ENCODE measurements at places on chromosomes 7 and 10. TPM values are rescaled to one million over a fixed set of nuclear protein-coding genes. Genes with fewer than 3 reads are reported as not detected.

The FAM25C gene
- polyA plus RNA-seq = not detected

The ITPRID1 gene
- polyA plus RNA-seq = not detected

The PHKG1 gene
- 0.95 TPM for polyA plus RNA-seq

The ADAM22 gene
- polyA plus RNA-seq = 2.3 TPM

The ADGRA1 gene
- polyA plus RNA-seq = not detected

The SPRN gene
- polyA plus RNA-seq = 0.43 TPM

The PIK3AP1 gene
- 37.0 TPM for polyA plus RNA-seq

The KCP gene
- polyA plus RNA-seq = not detected

The TMEM225B gene
- 1.5 TPM for polyA plus RNA-seq

The ARHGEF5 gene
- polyA plus RNA-seq = 3.0 TPM

The MMS19 gene
- polyA plus RNA-seq = 27.5 TPM

The CUX1 gene
- 26.4 TPM for polyA plus RNA-seq

The PTF1A gene
- not detected for polyA plus RNA-seq

The HMX2 gene
- polyA plus RNA-seq = not detected

The FRAT2 gene
- 18.7 TPM for polyA plus RNA-seq

The MMRN2 gene
- polyA plus RNA-seq = not detected

The ZNRF2 gene
- polyA plus RNA-seq = 4.2 TPM

The ASZ1 gene
- polyA plus RNA-seq = not detected

- no peak for DNase-seq
Observed at GRCh38 chr10:62503872-62504271, 129.7 kb downstream of the ZNF365 start.

- DNase-seq = no peak
Observed at GRCh38 chr10:79293841-79294581, 53.3 kb upstream of the PPIF start.

DNA sequence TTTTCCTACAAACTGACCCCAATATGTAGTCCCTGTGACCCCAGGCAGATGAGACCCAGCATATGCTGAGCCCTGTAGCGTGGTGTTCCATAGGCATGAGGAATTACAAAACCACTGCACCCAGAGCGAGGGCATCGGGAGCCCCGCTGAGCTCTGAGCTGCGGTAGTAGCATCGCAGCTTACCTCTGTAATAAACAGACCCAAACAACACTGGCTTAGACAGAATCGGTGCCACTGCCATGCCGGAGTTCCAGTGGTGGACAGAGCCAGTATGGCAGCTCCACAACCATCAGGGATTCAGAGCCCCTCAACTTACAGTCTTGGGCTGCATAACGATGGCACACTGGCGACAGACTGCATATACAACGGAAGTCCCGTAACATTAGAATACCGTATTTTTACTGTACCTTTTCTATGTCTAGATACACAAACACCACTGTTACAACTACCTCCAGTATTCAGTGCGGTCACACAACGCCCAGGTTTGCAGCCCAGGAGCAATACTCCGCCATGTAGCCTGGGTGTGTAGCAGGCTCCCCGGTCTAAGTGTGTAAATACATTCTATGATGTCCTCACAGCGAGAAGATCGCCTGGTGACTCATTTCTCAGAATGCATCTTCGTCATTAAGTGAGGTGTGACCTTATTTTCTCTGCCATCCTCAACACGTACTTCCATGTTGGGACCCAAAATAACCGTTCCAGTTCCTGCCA is 68.8 kb downstream of the PROSER2 start:
- DNase-seq = no peak

- DNase-seq = no peak
Observed at GRCh38 chr7:188727-189500, 3.5 kb upstream of the FAM20C start.

DNA sequence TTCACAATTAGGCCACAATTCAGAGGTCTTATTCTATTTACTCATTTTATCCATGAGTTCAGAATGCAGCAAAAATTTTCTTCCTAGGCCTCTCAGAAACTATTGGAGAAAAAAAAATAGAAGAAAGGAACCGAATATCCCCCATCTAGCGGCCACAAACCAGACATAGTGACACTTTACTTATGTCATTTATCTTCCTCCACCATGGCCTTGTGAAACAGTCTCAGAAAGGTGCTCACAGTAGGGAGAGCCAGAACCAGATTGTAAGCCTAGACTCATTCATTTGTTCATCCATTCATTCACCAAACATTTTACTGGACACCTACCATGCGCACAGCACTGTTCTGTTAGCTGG is 16.0 kb downstream of the CREB3L2 start:
- no peak for DNase-seq

DNA sequence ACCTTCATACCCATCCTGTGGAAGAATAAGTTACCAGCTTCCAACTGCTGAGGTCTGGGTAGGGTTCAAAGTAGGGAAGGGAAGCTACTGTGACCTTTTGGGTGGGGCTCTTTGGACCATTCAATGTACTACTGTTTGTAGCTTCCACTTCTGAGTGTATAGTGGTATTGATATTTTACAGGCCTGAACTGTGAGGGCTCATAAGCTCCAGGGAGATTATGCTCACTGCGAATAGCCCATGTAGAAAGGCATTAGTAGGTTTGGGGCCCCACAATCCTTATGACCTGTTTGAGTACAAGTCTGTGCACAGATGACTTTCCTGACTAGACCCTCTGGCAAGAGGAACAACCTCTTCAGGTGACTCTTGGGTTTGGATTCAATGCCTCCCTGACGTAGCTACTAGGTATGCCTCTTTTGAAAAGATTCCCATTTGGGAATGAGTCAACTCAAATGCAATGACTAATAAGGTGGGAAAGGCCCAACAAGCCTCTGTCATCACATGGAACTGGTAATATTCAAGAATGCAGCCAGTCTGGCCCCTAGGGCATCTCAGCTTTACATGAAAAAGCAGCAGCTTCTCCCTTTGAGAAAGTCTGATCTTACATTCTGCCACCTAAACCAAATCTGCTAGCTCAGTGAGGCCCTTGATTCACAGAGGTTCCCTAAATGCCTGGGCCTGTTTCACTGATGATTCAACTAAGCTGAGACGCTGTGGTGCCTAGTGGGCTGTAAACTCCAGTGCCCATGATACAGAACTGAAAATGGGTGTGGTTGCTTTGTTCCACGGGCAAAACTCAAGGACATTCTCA is 79.8 kb downstream of the ABI1 start:
- DNase-seq = no peak

GRCh38 chr7:37635346-37635745 is 48.2 kb upstream of the GPR141 start:
- no peak for DNase-seq

DNA sequence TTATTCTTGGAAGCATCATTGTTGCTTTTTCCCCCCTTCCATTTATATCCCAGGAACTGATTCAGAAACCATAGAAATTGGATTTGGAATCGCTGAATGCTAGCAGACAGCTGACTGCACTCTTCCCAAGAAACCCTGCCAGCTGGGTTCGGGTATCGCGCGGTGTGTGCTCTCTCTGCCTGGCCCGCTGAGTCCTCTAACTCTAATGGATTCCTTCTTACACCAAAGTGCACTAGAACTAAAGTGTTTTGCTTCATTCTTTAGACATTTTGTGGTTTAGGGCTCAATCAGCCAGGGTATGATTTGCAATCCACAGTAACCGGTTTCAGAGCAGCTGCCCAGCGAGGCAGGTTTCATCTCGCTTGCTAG is 92.2 kb downstream of the EGFR start:
- no peak for DNase-seq

- no peak for DNase-seq
Observed at GRCh38 chr7:30738026-30738915, 13.7 kb upstream of the INMT start.

DNA sequence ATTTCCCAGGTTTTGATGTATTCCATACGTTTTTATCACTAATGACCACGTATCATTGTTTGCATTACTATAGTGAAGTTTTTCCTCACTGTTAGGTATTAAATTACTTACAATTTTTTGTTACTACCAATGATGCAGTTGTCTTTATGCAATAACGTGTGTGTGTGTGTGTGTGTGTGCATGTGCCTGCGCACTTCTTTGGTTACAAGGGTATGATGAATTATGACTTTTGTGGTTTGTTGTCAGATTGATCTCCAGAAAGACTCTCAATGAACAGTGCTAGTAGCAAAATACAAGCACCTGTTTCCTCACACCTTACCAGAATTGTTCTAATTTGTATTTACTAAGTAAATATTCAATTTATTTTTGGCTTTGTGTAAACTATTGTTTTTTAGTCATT is 51.5 kb downstream of the MCMBP start:
- no peak for DNase-seq

GRCh38 chr10:102718220-102718619 is 3.8 kb downstream of the SFXN2 start:
- DNase-seq = no peak

- no peak for DNase-seq
Observed at GRCh38 chr10:12960334-12960898, 41.1 kb downstream of the CCDC3 start.

DNA sequence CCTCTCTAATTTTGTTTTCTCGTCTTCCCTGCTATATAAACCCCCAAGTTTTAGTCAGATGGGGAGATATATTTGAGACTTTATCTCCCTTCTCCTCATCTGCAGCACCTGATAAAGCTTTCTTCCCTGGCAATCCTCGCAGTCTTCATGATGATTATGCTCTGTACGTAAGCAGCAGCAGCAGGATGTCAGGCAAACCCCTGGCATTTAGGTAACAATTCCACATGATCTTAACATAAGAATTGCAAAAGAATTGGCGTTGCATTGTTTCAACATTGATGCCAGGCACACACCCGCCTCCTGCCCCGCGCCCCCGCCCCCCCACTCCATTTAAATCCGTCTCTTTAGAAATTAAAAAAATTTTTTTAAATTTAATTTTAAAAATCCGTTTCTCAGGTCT is 6.1 kb downstream of the PKD1L1 start:
- no peak for DNase-seq

DNA sequence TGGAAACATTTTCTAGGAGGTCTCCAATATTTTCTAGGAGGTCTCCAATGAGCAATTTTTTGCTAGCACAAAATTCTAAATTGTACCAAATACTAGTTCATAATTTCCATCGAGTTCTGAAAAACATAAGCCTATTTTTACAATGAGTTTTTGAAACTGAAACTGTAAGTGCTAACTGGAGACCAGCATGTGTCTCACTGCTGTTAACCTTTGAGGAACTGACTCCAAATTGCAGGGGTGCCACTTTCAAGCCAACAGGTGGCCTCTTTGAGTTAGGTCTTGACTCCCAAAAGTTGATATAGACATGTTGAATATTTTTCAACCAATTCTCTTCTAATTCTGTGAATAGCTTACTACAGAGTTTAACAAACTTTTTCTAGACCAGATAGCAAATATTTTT is 58.8 kb downstream of the CAV1 start:
- no peak for DNase-seq

GRCh38 chr7:108066486-108066885 is 63.5 kb upstream of the LAMB1 start:
- no peak for DNase-seq

GRCh38 chr10:22657024-22657423 is 57.4 kb downstream of the PIP4K2A start:
- no peak for DNase-seq

GRCh38 chr7:29945259-29945809 is 44.3 kb downstream of the SCRN1 start:
- DNase-seq = no peak

GRCh38 chr10:90919683-90920574 is 958 bp downstream of the ANKRD1 start:
- no peak for DNase-seq

GRCh38 chr7:1380231-1380815 is 78.9 kb downstream of the MICALL2 start:
- no peak for DNase-seq

DNA sequence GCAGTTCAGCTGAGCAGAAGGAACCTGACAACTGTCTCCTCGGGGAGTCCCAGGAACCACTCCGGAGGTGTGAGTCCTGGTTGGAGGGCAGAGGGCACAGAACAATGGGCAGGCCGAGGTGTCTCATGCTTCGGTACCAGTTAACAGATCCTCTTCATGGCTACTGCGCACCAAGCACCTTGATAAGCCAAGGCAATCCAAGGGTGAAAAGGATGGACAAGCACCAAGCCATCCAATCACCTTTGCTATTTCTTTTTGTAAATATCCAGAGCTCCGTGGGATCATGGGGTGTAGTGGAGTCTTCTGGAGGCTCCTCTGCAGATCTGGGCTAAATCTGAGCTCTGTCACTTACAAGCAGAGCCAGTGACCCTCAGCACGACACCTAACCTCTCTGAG is 233.5 kb downstream of the WDR11 start:
- DNase-seq = no peak

DNA sequence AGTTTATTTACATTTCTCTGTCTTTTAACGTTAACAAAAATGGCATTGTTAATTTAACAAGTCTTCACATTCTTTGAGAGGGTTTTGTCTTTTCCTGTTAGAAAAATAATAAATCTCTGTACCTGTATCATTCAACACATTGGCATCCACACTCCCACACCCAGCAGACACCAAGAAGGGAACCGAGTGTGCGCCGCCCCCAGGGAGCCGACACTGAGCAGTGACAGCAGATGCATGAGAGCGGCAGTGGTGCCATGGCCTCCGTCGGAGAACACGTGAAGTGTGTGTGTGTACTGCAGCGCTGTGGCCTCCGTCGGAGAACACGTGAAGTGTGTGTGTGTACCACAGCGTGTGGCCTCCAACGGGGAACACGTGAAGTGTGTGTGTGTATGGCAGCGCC is 63.3 kb downstream of the DYNC2I1 start:
- no peak for DNase-seq

DNA sequence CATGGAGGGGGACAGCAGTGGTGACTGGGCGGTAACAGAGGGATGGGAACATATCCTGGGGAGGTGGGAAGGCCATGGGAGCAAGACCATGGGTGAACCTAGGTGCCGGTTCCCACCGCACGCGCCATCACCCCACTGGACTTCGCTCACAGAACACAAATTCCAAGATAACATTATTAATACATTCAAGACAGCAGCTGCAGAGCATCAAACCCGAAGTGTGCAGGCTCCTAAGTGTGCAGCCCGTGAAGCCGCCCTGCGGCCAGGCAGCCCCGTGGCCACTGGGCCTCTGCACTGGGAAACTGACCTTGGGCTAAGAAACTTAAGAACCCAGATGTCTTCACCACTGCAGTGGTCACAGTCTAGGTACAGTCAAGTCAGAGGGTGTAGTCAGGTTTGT is 42.8 kb upstream of the ZRANB1 start:
- DNase-seq = no peak

DNA sequence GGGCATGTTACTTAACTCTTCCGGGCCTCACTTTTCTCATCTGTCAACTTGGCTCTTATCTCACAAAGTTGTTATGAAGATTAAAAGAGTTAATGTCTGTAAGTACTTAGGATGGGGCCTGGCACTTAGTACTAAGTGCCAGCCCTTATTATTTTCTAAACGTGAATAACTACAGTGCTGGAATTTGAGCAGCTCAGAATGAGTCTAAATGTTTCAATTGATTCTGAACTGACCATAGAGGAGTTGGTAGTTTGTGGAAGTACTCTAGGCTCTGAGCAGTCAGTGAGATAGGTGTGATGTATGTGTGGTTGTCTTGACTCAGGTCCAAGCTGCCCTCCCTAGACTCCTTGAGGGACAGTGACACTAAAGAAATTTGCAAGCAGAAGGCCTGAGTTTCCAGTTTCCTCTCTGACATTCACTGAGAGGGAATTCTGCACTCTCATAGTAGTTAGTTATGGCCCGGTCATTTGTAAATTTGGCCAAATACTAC is 18.5 kb upstream of the JAZF1 start:
- DNase-seq = no peak
